ENCODE measurements at places on chromosomes 1 and 21.

DNA sequence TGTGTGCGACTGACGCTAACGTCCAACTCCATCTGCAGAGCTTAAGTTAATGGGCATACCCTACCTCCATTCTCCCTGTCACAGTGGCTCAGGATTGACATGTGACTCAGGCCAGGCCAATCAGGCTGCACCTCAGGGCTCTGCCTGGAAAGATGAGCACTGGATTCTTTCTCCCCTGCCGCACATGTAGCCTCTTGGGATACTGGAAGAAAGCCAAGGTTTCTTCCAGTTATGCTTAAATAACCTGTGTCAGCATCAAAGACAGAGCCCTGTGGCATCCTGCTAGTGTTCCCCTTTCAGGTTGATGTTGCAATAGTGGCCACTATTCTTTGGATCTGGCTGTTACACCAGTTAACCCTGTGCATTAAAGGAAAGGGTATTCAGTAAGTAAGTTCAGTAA lies 55.0 kb upstream of the SYT6 start:
- no peaks in the 10 kb centered on the region for H3K4me1 ChIP-seq
- no peaks in the 10 kb centered on the region for H3K36me3 ChIP-seq
- no peak for DNase-seq
- H3K27ac ChIP-seq: no peak overlapping the region

GRCh38 chr21:43884861-43885417 lies 19.9 kb downstream of the AGPAT3 start:
- peaks cover 11% of the 10 kb centered on the region for H3K4me1 ChIP-seq
- H3K4me3 ChIP-seq: no peak overlapping the region

- peaks cover 30% of the 10 kb centered on the region for H3K4me1 ChIP-seq
- H3K27me3 ChIP-seq: no peaks in the 10 kb centered on the region
- H3K36me3 ChIP-seq: no peaks in the 10 kb centered on the region
- no peak overlapping the region for H3K4me3 ChIP-seq
- H3K27ac ChIP-seq: no peak overlapping the region
These were observed 13.9 kb downstream of the RAP1GAP start for GRCh38 chr1:21655259-21655658.

GRCh38 chr1:95780836-95781235 lies 546.8 kb downstream of the RWDD3 start:
- H3K27me3 ChIP-seq: no peaks in the 10 kb centered on the region
- H3K4me1 ChIP-seq: no peaks in the 10 kb centered on the region
- H3K36me3 ChIP-seq: no peaks in the 10 kb centered on the region
- no peak for DNase-seq
- H3K4me3 ChIP-seq: no peak overlapping the region

- no peak overlapping the region for H3K4me3 ChIP-seq
- H3K27ac ChIP-seq: peak overlapping the region; percentile 1
- H3K27me3 ChIP-seq: no peaks in the 10 kb centered on the region
- no peaks in the 10 kb centered on the region for H3K36me3 ChIP-seq
- DNase-seq: peak; percentile 64
These were observed 253.0 kb downstream of the FGGY start for GRCh38 chr1:59549903-59550302.

DNA sequence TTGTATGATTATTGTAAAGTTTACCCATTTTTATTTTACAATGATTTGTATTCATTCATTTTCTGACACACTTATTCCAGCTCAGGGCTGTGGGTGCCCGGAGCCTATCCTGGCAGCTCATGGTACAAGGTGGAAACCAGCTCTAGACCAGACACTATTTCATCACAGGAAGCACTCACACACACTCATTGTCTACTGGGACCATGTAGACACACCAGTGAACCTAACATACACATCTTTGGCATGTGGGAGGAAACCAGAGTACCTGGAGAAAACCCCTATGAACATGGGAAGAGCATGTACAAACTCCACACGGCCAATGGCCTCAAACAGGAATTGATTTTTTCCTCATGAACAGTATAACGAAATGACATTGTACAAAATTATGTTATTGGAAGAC lies 2.4 kb downstream of the DTL start:
- H3K27ac ChIP-seq: no peak overlapping the region
- H3K27me3 ChIP-seq: no peaks in the 10 kb centered on the region
- no peaks in the 10 kb centered on the region for H3K4me1 ChIP-seq
- no peak for DNase-seq
- no peak overlapping the region for H3K4me3 ChIP-seq

DNA sequence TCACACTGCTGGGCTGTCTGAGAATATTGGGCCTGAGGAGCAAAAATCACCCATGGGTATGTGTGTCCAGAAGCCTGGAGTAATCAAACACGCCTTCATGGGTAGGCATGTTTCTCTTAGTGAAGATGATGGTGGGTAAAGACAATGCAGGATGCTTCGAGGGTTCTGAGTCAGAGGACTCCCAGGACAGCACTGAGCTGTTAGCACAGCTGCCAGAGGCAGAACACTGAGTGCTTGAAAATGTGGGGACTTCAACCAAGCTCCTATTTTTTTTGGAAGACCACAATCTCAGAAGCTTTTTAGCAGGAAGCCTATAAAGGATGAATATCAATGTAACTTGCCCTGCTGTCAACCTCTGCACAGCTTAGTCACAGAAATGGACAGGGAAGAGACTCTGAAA lies 7.9 kb upstream of the NT5C1A start:
- no peak overlapping the region for H3K4me3 ChIP-seq
- no peak overlapping the region for H3K27ac ChIP-seq
- DNase-seq: no peak
- H3K4me1 ChIP-seq: no peaks in the 10 kb centered on the region
- no peaks in the 10 kb centered on the region for H3K36me3 ChIP-seq

GRCh38 chr21:34126269-34126668 lies 52.9 kb downstream of the MRPS6 start:
- peaks cover 14% of the 10 kb centered on the region for H3K4me1 ChIP-seq
- no peak overlapping the region for H3K4me3 ChIP-seq
- H3K27me3 ChIP-seq: no peaks in the 10 kb centered on the region
- H3K27ac ChIP-seq: no peak overlapping the region

GRCh38 chr1:5564578-5565257 lies 427.5 kb downstream of the NPHP4 start:
- no peaks in the 10 kb centered on the region for H3K4me1 ChIP-seq
- H3K27me3 ChIP-seq: no peaks in the 10 kb centered on the region
- H3K27ac ChIP-seq: no peak overlapping the region
- no peak overlapping the region for H3K4me3 ChIP-seq
- no peaks in the 10 kb centered on the region for H3K36me3 ChIP-seq
